ENCODE measurements at places on chromosomes 2 and 18. TPM values are rescaled to one million over a fixed set of nuclear protein-coding genes. Genes with fewer than 3 reads are reported as not detected.

DNA sequence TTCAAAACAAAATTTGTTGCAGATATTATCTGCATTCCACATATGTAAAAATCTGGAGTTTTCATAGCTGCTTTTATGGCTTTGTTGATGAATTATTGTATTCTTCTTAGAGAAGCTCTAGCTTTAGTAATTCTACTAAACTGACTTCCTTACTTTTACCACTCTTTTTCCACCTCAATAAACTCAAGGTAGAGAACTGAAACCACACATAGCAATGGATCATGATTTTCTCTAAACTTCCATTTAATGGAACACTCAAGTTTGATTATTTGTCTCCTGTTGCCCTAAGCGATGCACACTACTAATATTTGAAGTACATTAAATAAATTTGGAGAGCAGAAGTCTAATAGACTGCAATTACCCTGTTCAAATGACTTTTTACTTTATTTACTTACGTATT, 192.0 kb downstream of the NBAS start:
- H3K4me3 ChIP-seq = no peak overlapping the region
- peaks cover 25% of the 10 kb centered on the region for H3K36me3 ChIP-seq
- H3K27me3 ChIP-seq = no peaks in the 10 kb centered on the region
- H3K4me1 ChIP-seq = peaks cover 10% of the 10 kb centered on the region
- no peak for DNase-seq
- no peak overlapping the region for H3K27ac ChIP-seq

GRCh38 chr18:10515456-10515855, 10.4 kb upstream of the NAPG start:
- DNase-seq = no peak
- no peak overlapping the region for H3K27ac ChIP-seq

DNA sequence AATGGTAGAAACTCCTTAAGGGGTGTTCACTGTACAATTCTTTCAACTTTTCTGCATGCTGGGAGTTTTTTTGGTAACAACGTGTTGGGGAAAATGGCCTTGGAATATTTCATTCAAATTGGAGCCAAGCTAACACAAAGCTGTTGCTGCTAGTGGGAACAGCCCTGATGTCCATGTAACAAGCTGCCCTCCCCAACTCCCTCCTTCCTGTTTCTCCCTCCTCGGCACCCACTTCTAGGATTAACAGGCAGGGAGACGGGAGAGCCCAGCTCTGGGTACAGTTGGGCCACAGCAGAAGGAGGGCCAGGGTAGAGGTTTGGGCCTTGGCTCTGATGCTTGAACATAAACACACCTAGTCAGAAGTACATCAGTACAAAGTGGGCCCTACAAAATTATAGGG, 9.4 kb upstream of the MOCOS start:
- H3K4me3 ChIP-seq = no peak overlapping the region
- DNase-seq = no peak
- H3K4me1 ChIP-seq = peaks cover 6% of the 10 kb centered on the region
- H3K27me3 ChIP-seq = no peaks in the 10 kb centered on the region
- H3K36me3 ChIP-seq = peaks cover 20% of the 10 kb centered on the region
- no peak overlapping the region for H3K27ac ChIP-seq

DNA sequence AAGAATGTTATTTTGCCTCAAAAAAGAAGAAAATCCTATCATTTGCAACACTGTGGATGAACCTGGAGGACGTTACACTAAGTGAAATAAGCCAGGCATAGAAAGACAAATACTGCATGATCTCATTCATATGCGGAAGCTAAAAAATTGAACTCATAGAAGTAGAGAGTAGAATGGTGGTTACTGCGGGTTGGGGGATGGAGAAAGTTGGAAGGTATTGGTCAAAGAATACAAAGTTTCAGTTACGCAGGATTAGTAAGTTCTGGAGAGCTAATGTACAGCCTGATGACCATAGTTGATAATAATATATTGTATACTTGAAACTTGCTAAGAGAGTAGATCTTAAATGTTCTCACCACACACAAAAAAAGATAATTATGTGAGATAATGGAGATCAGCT, 5.0 kb upstream of the GALNT5 start:
- no peaks in the 10 kb centered on the region for H3K36me3 ChIP-seq
- H3K27ac ChIP-seq = no peak overlapping the region
- no peaks in the 10 kb centered on the region for H3K27me3 ChIP-seq
- no peak overlapping the region for H3K4me3 ChIP-seq
- DNase-seq = no peak

- H3K4me1 ChIP-seq = peaks cover 14% of the 10 kb centered on the region
- DNase-seq = no peak
- no peaks in the 10 kb centered on the region for H3K36me3 ChIP-seq
- no peaks in the 10 kb centered on the region for H3K27me3 ChIP-seq
Observed at GRCh38 chr2:133521146-133521745, 47.0 kb downstream of the NCKAP5 start.

Gene TACR1
- not detected for total RNA-seq

DNA sequence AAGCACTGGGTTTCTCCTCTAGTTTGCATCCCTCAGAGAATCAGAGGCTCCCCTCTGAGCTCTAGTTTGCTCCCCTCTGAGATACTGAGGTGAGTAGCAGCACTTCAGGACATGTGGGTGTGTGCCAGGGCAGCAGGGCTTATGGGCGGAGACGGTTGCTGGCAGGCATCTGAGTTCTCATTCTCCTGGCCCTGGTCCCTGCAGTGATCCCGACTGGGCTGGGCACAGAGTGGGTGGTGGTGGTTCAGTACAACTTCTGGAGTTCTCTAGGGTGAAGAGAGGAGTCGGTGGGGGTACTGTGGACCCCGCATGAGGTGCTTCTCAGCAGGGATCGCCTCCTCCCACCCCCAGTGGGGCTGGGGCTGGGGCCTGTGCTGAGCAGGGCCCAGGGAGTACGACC, 47.9 kb downstream of the BOLA3 start:
- H3K27me3 ChIP-seq = peaks cover 3% of the 10 kb centered on the region
- no peak overlapping the region for H3K27ac ChIP-seq
- no peak for DNase-seq
- H3K4me1 ChIP-seq = no peaks in the 10 kb centered on the region
- H3K4me3 ChIP-seq = no peak overlapping the region

DNA sequence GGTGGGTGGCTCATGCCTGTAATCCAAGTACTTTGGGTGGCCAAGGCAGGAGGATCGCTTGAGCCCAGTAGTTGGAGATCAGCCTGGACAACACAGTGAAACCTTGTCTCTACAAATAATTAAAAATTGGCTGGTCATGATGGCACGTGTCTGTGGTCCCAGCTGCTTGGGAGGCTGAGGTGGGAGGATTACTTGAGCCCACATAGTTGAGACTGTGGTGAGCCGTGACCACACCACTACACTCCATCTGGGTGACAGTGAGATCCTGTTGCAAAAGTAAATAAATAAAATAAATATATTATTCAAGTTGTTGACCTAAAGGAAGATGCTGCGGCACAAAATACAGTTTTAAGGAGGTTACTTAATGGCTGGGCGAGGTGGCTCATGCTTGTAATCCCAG, 72.7 kb downstream of the LAMA3 start:
- DNase-seq = no peak
- no peak overlapping the region for H3K27ac ChIP-seq
- no peak overlapping the region for H3K4me3 ChIP-seq

- H3K27me3 ChIP-seq = peaks cover 1% of the 10 kb centered on the region
- DNase-seq = no peak
- H3K27ac ChIP-seq = no peak overlapping the region
- H3K4me1 ChIP-seq = no peaks in the 10 kb centered on the region
Observed at GRCh38 chr2:235921508-235922191, 246.5 kb downstream of the GBX2 start.

- no peaks in the 10 kb centered on the region for H3K36me3 ChIP-seq
- H3K27ac ChIP-seq = no peak overlapping the region
- peak; percentile 15 for DNase-seq
- peaks cover 5% of the 10 kb centered on the region for H3K27me3 ChIP-seq
- H3K4me1 ChIP-seq = peaks cover 47% of the 10 kb centered on the region
Observed at GRCh38 chr2:23568626-23569190, 183.7 kb downstream of the KLHL29 start.

Gene INPP1
- total RNA-seq = 14.6 TPM

Gene CBLN2
- not detected for total RNA-seq
